ENCODE measurements at places on chromosomes 16 and 17. TPM values are rescaled to one million over a fixed set of nuclear protein-coding genes. Genes with fewer than 3 reads are reported as not detected.

- no peak for DNase-seq
These were observed 45.0 kb downstream of the SCNN1G start for GRCh38 chr16:23227529-23227928.

DNA sequence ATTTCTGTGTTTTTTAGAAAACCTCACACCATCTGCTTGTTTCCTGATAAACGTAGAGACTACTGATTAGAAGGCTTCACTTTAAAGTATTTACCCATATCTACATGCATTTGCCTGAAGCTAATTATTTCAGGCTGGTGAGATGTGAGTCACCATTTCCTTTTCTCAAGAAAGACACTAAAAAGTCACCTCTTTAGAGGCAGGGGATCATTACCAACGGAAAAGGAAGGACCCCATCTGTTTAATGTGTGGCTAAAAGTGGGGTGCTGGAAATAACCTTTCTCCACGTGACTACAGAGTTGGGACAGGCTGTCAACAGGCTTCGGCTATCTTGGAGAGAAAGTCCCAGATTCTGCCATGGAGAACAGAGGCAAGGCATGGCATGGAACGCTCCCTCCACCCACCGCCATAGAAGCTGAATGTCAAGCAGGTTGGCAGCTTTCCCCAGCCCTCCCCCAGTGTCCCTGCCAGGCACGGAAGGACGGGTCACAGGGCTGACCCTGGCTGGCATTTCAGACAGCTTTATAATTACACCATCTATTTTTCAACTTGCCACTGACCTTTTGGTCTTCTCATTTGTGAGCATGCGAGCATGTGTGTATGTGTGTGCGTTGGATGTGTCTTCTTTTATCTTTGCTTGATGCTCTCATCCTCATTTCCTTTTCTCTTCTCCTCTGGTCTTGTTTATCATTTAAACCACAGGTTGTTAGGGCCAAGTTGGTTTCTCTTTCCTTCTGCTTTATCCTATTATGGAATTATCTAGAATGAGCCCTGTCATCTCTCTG is 157.0 kb downstream of the CPPED1 start:
- no peak for DNase-seq

Gene ALOX15B
- total RNA-seq = 0.16 TPM

DNA sequence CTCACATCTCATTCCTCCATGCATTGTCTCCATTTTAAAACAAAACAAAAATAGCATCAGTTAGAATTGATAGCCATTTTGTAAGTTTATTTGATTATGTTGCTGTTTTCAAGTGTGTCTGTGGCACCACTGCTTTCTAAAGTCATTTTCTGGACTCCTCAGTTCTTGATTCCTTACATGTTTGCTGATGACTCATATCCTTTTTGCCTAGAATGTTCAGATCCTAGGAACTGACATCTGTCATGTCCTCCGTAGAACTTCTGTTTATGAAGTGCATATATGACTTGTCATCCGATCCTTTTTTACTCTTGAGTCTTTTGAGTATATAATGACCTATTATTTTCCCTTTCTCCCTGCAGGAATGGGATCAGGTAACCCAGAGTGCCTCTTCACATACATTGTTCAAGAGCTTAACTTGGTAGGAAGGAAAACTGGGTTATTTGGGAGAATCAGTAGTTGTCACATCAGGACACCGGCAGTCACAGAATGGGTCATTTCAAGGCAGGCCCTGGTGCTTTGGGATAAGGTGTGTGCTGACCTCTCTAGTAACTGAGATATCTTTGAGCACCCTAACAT is 69.2 kb downstream of the MAP2K4 start:
- DNase-seq = no peak

GRCh38 chr17:63694950-63695773 is 4.8 kb downstream of the LIMD2 start:
- DNase-seq = no peak

DNA sequence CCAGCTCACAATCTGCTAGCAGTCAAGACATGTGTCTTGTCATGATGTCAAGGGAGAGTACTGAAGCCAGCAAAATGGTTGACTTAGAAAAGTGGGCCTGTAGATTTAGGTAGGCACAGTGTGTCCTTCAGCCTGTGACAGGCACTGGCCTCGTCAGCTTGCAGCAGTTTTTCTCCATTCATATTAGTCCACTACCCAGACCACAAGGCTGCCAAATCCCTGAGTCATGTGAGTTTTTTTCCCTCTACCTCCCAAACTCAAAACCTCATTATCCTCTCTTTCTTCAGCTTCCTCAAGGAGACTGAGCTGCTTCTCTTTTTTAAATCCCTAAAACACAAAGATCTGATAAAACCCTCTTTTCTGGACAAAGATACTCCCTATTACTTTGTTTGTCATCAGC is 102.6 kb upstream of the HS3ST3A1 start:
- no peak for DNase-seq

DNA sequence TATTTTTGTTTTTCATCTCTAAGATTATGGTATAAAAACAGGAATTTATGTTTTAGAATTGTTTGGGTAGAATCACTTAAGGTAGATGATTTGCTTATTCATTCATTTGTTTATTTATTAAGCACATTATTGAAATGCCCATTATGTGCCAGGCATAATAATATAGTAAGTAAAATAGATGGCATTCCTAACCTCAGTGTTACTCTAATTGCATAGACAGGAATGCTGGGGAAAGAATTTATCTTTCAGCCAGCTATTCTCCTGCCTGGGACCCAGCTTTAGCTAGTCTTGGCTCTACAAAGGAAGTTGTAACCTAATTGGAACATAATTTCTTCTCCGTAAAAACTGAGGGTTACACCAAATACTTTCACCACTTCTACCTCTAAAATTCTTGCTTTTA is 44.6 kb downstream of the NFAT5 start:
- DNase-seq = no peak

Gene TEKT5
- total RNA-seq = not detected

Measured in Right ventricle myocardium inferior (tissue), 1 donor.